ENCODE measurements at places on chromosomes 5 and 9. TPM values are rescaled to one million over a fixed set of nuclear protein-coding genes. Genes with fewer than 3 reads are reported as not detected.

- DNase-seq = no peak
Observed at GRCh38 chr9:84394036-84394435, 53.5 kb upstream of the SLC28A3 start.

GRCh38 chr5:6868171-6868570, 154.9 kb downstream of the TENT4A start:
- no peak for DNase-seq

The CCDC183 gene
- 0.05 TPM for polyA plus RNA-seq

DNA sequence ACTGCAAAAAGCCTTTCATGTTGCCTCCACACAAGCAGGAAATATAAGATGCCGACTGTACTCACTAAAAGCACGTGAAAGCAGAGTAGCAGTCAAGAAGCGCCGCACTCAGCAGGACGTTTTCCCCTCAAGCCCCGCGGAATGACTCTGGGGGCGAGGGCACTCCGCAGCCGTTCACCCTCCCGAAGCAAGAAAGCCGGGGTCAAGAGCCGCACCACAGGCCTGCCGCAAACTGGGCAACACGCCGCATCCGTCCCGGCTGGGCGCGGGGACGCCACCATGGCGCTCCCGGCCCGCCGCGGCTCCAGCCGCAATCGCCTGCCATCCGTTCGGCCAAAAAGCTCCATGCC, 364 bp downstream of the RPS6 start:
- no peak for DNase-seq

- DNase-seq = no peak
Observed at GRCh38 chr5:34941936-34942335, 12.6 kb downstream of the DNAJC21 start.

The CNTNAP3B gene
- polyA plus RNA-seq = 6.9 TPM

- DNase-seq = no peak
Observed at GRCh38 chr5:171107669-171108068, 201.4 kb upstream of the TLX3 start.

Data from mammary epithelial cell (primary cell).